Hindlimb muscle (tissue), 1 donor: ENCODE measurements at places on chromosomes 6 and 20.

GRCh38 chr6:24408719-24409410 lies 6.1 kb downstream of the MRS2 start:
- no peak for DNase-seq

GRCh38 chr6:143332153-143332845 lies 118.2 kb downstream of the ADAT2 start:
- DNase-seq, result no peak

DNA sequence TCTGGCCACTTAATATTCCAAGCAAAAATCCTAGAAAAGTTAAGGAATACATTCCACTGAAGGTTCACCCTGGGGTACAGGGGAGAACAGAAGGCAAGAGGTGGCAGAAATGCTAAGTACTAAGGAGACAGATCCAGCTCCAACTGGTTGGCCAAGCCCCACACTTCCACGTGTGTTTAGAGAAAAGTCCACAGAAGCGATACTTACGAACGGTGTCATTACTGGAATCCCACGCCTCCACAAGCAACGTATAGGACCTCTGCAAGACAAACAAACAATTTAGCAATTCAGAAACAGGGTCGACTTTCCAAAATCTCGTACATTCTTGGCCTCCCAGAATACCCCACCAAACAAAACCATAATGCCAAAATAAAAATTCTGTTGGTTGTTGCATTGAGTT lies 10.0 kb downstream of the JAG1 start:
- DNase-seq, result no peak

DNA sequence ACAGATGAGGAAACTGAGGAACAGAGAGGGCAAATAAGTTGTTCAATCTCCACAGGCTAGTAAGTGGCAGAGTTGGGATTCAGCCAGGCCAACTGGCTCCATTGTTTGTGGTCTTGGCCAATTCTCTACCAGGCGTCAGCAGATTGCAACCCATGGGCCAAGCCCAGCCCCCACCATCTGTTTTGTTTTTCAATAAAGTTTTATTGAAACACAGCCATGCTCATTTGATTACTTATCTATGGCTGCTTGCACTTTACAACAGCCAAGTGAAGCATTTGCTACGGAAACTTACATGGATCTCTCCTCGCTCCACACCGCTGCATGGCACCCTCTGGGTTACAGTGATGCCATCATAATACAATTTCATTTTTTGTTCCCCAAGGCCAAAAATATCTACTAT lies 90.8 kb downstream of the ZNF217 start:
- no peak for DNase-seq

GRCh38 chr6:11702500-11703130 lies 76.0 kb downstream of the ADTRP start:
- no peak for DNase-seq

DNA sequence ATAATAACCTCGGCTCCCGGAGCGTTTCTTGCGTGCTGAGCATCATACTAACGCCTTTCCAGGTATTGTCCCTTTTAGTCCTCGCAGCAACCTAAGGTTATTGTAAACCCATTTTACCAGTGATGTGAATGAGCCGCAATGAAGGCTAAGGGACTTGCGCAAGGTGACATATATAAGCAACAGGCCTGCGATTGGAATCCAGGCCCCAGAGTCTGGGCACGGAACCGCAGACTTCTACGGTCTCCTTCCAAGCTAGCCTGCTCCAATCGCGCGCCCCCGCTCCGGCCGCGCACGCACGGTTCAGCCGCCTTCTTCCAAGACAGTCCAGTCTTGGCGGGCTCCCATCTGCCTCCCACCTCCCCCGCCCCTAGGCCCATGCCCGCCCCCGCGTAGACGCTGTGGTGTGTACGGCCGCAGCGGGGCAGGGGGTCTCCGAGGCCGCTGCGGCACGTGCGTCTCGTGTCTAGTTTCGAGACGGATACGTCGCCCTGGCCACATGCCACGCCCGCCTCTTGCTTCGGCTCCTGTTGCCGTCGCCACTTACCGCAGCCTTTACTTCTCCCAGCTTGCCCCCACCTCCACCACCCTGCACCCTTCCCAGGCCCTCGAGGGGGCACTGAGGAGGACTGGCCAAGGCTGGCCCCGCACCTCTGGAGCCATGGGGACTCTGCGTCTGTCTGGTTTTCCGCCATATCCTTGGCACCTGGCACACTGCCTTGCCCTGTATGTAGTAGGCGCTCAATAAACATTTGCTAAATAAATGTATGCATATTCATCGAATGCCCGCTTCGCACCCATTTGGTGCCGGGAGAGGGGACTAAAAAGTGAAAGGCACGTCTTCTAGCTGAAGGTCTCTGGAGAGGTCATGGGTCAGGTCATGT lies 855 bp upstream of the GFOD1 start:
- peak; percentile 36 for DNase-seq

- DNase-seq, result peak; percentile 29
Observed at GRCh38 chr6:38973178-38974057, 75.2 kb upstream of the GLP1R start.

- DNase-seq, result no peak
Observed at GRCh38 chr6:160274871-160275510, 16.4 kb upstream of the SLC22A2 start.

GRCh38 chr6:126738146-126738545 lies 380.3 kb upstream of the RSPO3 start:
- peak; percentile 43 for DNase-seq

DNA sequence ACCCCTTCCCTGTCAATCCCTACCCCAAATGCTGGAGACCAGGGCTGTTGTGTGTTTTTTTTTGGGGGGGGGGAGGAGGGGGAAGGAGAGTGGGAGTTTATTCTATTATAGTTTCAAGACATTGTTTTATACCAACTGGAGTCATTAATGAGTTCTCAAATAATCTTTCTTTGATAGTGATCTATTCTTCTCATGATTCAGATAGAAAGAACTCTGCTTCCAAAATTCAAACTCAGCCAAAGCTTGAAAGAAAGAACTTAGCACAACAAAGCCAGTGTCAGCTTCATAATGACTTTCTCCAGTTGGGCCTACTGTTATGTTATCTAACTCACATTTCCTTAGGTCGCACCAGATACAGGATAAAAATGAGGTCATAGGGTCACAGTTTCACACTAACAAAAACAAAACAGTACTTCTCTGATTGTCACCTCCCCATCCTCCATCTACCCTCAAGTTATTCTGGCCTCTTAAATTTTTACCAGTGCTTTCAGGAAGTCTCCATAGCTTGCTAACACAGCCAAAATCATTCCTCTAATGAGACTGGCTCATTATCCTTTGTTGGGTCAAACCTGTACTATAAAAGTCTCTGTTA lies 19.0 kb upstream of the MAP3K7 start:
- no peak for DNase-seq

DNA sequence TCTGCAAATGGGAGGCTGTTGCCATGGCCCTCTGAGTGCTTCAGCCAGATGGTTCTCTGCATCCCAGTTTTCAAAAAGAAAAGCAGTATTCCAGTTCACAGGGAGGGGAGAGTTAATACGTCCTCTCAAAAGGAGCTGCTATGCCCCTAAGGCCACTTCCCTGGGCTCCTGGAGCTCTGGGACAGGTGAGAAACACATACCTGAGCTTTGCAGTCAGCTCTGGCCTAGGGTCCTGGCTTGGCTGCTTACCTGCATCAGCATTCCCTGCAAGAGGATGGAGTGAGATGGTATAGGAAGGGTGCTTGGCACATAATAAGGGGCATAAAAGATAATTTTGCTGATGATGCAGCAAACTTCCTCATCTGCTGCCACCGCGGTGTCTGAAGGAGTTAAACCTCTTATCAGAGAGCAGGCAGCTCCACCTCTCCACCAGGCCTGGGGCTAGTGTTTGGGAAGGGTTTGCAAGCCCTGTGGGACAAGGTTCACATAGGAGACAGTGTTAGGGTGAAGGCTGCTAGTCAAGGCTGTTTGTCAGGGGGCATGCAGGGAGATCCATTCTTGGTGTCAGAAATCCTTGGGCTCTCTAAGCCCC lies 62.7 kb downstream of the SLC24A3 start:
- DNase-seq, result no peak

- DNase-seq, result no peak
Observed at GRCh38 chr6:168210239-168211105, 109.1 kb downstream of the DACT2 start.

- DNase-seq, result peak; percentile 71
Observed at GRCh38 chr6:84052204-84052882, 18.8 kb downstream of the MRAP2 start.

DNA sequence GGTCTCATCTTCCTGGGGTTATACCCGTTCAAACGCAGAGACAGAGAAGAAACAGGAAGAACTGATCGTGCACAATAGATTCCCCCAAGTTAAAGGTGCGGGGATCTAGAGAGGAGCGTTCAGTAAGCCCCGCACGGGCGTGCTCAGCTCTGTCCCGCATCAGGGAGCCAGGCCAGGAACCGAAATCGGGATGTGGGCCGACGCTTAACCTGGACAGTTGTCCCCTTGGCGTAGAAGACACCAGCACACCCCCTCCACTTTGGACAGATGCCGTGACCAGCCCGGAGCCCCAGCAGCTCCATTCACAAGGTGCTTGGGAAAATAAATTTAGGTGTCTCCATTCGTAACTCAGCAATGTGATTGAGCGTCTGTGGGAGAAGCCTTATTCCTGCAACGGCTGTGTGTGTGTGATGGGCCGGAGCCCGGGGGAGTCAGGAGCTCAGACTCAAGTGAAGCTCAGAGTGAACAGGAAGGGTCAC lies 24.0 kb upstream of the GATA5 start:
- no peak for DNase-seq

GRCh38 chr20:24970754-24971153 lies 21.7 kb downstream of the CST7 start:
- DNase-seq, result no peak

DNA sequence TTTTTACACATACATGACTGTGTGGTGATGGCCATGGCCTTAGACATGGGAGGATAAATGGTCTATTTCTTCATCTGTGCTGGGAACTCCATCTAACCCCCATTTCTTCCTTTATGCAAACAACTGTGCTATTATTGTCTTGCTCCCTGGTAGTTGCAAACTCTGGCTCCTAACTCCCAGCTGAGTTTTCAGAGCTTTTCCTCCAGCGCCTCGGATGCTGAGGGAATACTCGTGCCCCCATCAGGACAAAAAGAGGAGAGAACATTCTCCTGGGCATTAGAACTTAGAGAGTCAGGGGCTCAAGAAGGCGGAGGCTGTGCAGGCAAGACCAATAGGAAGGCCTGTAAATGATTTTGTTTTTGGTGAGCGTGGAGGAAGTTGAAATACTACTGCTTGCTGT lies 2.1 kb downstream of the DAAM2 start:
- DNase-seq, result no peak

DNA sequence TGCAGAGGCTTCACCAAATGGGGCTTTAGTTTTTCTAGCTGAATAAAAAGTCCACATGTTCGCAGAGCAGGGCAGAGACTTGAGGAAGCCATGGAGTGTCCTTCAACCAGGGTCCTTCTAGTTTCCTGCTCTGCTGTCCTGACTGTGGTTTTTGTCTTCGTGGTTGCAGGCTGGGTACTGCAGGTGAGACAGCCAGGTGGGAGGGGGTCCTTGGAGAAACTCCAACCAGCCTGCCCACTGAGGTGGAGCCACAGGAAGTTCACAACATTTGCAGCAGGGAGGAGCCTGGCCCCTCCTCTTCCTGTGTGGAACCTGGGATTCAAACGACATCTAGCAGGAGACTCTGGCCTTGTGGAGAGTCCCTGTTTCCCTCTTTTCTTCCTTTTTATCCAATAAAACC lies 68.8 kb upstream of the MYLIP start:
- DNase-seq, result no peak

DNA sequence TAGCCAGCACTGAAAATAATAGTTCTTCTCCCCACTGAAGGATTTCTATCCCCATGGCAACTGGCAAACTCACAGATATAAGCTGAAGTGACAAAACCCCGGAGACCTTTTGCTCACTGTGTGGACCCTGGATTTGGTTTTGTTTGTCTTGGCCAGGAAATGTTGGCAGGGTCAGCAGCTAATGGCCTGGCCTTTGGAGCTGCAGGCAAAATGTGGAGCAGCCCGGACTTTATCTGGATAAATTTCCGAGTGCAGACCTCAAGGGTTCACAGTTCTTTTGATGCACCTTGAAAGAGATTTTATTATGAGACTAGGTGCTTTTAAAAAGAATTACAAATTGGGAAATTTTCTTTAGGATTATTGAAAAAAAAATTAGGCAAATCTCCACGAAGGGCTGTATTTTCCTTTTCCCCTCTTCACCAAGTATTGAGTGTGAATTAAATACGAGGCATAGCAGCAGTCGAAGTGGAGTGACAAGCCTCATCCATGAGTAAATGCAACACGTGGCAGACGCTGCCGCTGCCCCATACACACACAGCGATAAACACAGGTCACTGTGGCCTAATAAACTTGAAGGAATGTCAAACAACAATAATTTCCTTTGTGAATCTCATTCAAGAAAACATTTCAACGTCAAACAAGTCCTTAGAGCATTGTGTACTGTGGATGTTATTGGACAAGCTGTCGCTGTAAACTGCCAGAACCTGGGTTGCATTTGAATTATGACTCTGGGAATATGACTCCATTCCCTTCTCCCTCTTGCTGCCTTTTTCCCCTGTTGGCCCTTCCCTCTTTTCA lies 35.1 kb upstream of the CCN6 start:
- DNase-seq, result peak; percentile 77

- no peak for DNase-seq
Observed at GRCh38 chr6:41781366-41781730, 766 bp downstream of the PRICKLE4 start.

- no peak for DNase-seq
Observed at GRCh38 chr20:1389703-1390580, 2.9 kb downstream of the FKBP1A start.

DNA sequence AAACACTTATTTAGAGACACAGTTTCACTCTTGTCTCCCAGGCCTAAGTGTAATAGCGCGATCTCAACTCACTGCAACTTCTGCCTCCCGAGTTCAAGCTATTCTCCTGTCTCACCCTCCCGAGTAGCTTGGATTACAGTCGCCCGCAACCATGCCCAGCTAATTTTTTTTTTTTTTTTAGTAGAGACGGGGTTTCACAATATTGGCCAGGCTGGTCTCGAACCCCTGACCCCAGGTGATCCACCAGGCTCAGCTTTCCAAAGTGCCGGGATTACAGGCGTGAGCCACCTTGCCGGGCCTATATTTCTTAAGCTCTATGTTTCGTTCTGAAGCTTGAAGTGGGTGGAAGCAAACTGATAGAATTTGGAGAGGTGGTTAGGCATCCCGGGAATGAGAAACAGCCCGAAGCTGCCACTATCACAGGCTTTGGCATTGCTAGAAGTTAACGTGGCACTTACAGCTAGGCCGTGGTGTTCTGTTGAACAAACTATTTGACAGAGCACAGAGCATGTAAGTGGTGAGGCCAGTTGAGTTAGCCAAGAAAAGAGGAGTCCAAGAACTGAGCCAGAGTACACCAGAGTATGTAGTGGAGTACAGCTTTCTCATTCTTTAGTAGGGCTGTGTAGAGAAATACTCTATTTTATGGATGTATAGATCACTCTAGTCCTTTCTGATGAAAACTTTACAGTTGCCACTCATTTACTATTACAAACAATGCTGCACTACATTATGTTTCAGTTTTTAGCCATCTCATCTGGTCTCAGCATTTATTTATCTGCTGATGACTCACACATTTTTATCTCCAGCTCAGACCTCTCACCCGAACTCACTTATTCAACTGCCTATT lies 62.0 kb upstream of the HFE start:
- DNase-seq, result no peak
